ENCODE measurements at places on chromosomes 1 and 21.
A peak's percentile ranks its signal among the peaks of the same experiment; 100 is the strongest.

DNA sequence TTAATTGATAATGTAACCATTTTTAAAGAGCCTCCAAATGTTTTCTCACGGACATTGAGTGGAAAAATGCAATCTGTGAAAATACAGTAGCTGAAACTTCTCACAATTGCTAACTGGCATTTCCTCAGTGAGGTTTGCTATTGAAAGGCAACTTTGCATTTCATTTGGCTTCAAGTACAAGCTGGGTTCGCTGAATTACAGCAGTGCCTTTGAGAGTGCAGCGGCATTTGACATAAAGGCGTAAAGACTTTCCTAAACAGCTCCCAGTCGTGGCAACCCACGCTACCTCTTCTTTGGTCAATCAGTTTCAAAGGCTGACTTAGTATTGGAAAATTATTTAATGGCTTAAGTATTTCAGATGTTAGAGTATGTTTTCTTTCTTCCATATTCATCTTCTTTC is 39.3 kb upstream of the ZBTB18 start:
- peak; percentile 43 for DNase-seq

DNA sequence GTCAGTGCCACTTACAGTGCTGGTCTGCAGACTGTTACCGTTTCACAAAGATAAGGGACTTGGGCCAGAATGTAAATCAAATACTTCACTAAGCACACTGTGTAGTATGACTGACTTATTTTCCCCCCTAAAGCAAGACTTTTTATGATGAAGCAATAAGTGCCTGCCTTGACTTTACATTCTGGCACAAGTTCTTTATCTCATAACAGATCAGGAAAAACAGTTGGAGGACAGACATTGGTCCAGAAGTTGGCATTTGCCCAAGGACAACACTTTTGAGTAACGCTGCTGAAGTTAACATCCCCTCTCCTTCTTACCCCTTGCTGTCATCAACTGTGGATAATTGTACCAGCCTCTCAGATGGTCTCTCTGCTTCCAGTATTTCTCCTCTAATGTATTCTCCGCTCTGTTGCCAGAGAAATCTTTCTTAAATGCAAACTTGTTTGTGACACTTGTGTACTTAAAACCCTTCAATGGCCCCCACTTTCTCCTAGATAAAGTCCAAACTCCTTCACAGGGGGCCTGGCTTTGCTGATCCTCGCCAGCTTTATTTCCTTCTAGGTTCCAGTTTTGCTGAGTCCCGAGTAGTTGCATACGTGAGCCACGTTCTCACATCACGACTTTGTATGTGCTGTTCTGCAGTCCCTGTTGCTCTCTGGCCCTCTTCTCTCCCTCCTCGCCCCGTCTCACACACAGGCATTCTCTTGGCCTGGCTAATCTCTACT is 45.7 kb downstream of the S1PR1 start:
- DNase-seq: no peak

GRCh38 chr1:228095938-228096337 is 7.2 kb downstream of the C1orf35 start:
- DNase-seq: no peak

- no peak for DNase-seq
Measured at GRCh38 chr1:46064708-46065107, 67.7 kb downstream of the PIK3R3 start.

GRCh38 chr1:169576935-169577331 is 9.3 kb downstream of the F5 start:
- DNase-seq: no peak

DNA sequence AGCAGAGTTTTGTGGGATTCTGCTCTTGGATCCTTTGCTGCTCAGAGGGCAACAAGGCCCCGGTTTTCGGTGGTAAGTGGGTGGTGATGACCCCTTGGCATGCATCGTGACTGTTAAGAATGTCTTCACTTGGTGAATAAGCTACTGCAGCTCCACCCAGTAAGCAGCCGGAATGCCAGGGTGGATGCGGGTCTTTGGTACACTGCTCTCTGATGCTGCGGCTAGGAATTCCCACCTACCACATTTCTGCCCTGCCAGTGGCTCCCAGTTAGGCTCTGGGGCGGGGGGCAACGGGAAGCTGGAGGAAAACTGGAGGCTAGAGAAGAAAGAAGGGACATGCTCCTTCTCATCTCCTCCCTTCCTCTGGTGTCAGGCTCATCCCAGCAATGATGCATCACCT is 180.4 kb upstream of the GALNT2 start:
- DNase-seq: no peak

GRCh38 chr1:183000167-183000962 is 22.9 kb upstream of the LAMC1 start:
- DNase-seq: no peak

- no peak for DNase-seq
Measured at GRCh38 chr1:29519788-29520110, 283.4 kb downstream of the PTPRU start.

DNA sequence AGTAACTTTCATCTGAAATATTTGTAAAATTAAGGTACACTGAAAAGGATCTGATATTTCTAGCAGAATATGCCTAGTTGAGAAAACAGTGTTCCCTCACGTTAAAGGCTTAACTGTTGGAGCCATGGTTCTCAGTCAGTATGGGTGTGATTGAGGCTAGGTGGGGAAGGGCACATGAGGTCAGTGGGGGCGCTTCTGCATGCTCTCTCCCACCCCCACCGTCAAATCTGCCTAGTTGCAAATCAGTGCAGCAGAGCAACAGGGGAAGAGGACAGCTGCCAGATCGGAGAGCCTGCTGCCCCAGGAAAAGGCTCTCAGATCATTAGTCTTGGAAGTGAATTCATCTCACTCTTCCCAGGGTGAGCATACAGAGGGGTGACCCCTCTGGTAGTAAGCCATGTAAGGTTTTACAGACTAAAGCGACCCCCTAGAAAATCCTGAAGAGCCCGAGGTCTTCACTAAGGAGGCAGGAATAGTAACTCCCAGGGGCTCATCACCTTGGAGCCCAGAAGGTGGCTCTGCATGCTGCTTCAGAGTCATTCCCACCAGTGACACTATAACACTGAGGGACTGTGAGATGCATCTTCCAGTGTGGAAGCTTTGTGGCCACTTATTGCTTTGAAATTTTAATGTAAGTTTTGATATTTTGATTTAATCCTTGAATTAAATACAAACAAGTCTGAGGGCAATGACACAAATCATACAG is 83.1 kb upstream of the BARHL2 start:
- DNase-seq: no peak

DNA sequence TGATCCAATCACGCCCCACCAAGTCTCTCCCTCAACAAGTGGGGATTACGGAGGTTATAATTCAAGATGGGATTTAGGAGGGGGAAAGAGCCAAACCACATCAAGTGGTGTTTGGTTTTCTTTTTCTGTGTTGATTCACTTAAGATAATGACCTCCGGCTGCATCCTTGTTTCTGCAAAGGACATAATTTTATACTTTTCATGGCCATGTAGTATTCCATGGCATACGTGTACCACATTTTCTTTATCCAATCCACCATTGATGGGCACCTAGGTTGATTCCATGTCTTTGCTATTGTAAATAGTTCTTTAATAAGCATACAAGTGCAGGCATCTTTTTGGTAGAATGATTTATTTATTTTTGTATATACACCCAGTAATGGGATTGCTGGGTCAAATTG is 162.5 kb upstream of the JUN start:
- DNase-seq: no peak

DNA sequence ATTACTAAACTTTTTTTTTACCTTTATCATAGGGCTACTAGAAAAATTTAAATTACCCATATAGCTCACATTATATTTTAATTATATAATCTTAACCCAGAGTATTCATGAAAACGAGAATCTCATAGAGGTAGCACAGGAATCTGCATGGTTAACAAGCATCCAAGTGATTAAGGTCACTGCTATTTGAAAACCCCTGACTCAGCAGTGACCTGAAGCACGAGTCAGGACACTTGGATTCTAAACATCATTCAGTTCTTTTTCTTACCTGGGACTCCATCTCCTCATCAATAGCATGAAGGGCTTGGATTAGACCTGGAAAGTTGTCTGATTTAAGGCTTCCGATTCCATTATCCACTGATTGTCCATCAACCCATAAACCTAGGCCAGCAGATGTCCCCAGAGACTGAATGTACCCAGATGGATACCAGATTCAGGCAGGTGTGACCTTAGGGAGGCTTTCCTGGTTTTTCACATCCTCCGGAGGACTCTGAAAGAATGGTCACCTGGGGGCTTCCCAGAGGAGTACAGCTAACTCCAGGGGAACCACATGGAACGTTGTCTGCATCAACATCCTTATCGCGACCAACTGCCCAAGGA is 174.3 kb downstream of the SETD4 start:
- no peak for DNase-seq

DNA sequence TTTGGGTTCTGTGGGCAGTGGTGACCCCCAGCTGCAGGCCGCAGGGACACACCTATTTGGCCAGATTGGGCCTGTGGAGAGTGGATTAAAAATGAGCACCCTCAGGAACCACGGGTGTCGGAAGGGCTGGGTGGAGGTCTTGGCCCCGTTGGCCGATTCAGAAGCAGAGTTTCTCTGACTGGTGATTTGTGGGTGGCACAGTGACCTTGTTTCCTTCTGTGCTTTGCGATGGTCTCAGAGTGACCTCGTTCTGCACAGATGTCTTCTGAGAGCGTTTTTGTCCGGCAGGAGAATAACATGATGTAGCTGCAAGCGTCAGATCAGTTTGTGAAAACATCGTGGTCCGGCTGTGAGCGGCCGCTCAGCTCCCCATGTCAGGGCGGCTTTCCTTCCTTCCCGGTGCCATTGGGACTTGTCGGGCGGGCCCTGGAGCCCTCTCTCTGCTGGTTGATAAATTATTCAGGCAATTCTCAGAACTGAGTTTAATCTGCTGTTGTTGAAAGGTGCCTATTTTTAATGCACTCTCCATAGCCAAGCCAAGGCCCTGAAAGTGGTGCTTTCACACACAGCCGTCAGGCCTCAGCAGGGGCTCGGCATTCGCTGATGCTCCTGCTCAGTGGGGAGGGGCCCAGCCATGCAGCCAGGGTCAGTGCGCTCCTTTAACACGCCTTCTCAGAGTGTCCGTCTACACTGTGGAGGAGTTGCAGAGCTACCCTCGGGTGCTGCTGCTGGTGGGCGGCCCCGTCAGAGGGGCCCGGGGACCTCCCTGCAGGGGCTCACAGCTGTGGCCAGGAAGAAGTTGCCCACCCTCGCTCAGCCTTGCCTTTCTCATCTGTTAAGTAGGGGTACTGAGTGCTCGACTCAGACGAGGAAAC is 26.8 kb downstream of the TRPM2 start:
- DNase-seq: no peak

DNA sequence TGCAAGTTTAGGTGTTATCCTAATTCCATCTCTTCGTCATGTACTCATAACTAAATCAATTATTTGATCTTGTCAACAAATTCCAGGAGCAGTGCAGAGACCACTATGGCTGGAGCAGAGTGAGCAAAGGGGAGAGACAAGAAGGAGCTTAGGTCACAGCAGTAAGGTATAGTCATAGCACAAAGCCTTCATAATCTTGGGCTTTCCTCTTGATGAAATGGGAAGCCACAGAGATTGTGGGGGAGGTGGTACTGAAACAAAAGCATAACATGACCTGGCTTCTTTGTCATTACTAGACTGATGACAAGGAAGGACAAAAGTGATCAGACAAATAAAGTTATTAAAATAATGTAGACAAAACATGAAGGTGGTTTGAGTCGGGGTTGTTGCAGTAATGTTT is 60.1 kb upstream of the PTGS2 start:
- DNase-seq: no peak

DNA sequence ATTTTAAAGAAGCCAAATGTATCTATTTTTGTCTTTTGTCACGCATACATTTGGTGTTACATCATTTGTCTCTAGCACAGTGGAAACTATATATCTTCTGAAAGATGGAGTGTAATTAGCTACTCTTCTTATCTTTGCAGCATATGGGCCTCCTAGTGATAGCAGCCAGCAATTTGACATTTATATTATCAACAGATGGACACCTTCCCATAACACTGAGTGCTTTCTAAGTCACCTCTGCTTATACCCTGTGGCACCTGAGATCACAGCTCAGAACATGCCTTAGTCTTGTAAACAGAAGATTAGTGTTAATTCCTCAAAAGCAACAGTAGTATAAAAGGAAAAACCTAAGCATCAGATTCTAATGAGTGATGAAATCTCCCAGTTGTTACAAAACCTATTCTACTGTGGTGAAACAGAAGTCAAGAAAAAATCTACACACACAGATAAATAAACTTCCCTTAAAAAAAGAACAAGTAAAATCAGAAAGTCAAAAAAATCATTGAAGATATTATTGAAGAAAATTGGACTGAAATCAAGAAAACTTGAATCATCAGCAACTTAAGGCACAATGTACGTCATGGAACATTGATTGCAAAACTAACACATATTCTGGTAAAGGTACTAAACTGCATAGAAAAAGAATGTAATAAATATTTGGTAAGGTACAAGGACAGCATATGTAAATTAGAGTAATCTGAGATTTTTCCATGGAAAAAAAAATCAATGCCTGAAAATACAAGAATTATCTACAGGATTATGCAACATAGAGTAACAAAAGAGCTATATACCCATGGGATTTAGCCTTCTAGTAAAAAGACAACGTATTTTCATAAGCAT is 61.7 kb downstream of the KCNT2 start:
- DNase-seq: no peak

DNA sequence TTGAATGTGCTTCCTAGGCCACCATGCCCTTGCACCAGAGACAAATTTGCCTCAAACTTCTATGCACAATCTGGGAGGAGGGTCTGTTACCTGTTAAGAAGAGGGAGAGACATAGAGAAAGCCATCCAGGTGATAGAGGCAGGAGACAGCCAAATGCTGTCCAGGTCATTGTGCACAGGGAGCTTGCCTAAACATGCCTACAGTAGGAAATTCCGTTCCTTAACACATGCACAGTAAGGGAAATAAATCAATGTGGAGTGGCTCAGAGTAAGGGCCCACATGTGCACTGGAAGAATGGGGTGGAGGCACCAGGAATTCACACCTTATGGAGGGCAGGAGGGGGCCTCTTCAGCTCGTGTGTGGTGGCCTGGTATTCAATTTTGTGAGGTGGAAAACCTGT is 19.5 kb upstream of the CREG1 start:
- no peak for DNase-seq

- DNase-seq: no peak
Measured at GRCh38 chr1:150420560-150421265, 56.8 kb downstream of the RPRD2 start.
